ENCODE measurements at places on chromosomes 6 and 20.

GRCh38 chr6:34645627-34646026 is 50.9 kb downstream of the ILRUN start:
- no peak for DNase-seq

DNA sequence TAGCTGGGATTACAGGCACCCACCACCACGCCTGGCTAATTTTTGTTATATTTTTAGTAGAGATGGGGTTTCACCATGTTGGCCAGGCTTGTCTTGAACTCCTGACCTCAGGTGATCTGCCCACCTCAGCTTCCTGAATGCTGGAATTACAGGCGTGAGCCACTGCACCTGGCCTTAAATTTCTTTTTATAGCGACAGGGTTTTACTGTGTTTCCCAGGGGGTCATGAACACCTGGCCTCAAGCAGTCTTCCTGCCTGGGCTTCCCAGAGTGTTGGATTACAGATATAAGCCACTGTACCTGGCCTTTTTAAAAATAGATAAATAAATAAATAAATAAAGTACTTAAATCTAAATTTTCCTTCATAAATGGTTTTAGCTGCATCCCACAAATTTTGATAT is 57.5 kb downstream of the LIN28B start:
- no peak for DNase-seq

GRCh38 chr20:20849161-20849560 is 136.7 kb upstream of the RALGAPA2 start:
- DNase-seq: no peak

DNA sequence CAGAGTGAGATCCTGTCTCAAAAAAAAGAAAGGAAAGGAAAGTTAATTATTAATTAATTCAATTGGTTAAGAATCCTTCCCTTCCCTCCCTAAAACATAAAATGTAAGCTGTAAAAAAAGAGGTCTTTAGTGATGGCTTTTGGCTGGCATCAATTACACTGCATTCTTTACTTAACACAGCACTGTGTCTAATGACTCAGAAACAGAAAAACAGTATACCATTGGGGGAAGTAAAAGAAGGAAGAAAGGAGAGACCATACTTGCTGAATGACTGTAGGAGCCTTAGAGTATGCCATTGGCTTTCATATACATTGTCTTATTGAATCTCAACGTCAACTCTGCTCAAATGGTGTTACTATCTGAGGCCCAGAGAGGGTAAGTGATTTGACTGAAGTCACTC is 18.3 kb upstream of the CITED2 start:
- DNase-seq: no peak

DNA sequence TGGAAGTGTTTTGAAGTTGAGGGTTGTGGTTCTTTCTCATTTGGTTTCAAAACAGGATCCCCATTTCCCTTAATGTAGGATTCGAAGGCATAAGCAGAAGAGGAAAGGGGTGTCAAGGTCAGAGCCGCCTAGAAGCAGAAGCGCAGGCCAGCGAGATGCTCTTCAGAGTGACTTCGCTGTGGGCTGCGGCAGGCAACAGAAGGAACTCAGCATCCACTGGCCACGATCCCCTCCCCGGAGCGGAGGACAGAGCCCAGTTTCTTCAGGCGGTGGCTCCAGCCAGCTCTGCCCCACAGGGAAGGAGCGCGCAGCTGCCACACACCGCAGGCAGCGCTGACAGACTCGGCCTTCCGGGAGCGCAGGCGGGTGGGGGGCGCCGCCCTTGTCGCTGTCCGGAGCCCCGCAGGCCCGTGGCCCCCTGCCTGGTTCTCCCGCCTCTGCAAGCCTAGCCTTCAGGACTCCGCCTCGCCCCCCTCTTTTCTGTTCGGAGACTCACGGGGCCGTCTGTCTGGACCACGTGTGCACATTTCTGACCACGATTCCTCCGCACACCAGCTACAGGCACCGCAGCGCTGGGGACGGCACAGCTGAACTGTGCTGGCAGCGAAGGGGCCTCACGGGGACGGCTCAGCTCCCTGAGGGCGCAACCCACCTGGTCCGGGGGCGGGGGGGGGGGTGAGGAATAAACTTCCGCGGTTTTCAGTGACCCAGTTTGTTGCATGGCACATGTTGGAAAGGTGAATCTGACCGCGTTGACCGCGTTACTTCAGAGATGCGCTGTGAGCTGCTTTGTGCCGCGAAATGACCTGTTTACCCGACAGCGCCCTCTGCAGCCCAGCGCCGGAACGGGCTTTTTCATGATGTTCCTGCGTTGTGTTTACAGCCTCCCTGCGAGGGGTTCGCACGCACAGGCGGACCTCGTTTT is 26.1 kb downstream of the TTLL2 start:
- no peak for DNase-seq

DNA sequence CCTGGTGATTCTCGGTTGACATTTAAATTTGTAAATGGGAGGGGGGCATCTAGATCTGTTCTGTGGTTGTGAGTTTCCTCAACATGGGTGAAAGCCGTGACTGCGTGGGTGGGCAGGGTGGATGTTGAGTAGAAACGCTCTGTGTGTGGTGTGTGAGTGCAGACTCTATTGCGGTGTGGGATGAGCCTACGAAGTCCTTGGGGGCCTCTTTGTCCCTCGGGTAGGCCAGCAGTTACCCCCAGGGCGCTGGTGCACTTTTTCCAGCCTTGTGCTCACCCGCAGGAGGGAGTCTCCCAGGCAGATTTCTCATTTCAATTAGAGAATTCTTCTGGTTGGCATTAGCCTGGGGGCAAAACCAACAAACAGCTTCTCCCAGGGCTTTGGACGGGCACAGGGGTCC is 10.6 kb downstream of the TOX2 start:
- DNase-seq: no peak

- DNase-seq: no peak
These were observed 3.1 kb downstream of the NOX3 start for GRCh38 chr6:155452576-155452975.

DNA sequence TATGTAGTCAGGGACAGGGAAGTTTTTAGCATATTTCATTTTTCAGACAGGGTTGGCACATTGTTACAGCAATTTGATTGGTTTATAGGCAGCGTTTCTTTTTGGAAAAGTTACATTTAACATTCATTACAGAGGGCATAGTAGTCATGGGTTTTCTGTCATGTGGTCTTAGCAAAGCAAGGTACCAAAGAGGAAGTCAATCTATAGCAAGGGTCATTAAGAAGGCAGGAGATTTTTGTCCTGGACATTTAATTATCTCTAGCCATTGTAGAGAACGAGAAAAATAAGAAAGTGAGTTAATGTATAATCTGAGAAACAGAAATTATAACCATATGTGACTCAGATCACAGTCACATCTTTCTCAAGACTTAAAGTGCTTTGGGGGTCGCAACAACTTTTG is 47.4 kb downstream of the TPD52L1 start:
- no peak for DNase-seq

- DNase-seq: no peak
These were observed 156.5 kb upstream of the INSM1 start for GRCh38 chr20:20211274-20211987.
